ENCODE measurements at places on chromosomes 16 and 17. TPM values are rescaled to one million over a fixed set of nuclear protein-coding genes. Genes with fewer than 3 reads are reported as not detected.

The FOXC2 gene
- total RNA-seq = 5.0 TPM

The MAP2K3 gene
- 59.2 TPM for total RNA-seq

The PLEKHM1 gene
- 37.0 TPM for total RNA-seq

The HLF gene
- not detected for total RNA-seq

The USP43 gene
- total RNA-seq = not detected

The KRTAP16-1 gene
- total RNA-seq = not detected

The ARHGAP23 gene
- 95.5 TPM for total RNA-seq

The INTS2 gene
- total RNA-seq = 13.3 TPM

The TLCD3B gene
- 0.10 TPM for total RNA-seq

The DHX58 gene
- total RNA-seq = 11.3 TPM

The SYNGR2 gene
- 20.1 TPM for total RNA-seq

The PYY gene
- not detected for total RNA-seq

Data from smooth muscle cell of the pulmonary artery (primary cell).